ENCODE measurements at places on chromosomes 4 and X.
A peak's percentile ranks its signal among the peaks of the same experiment; 100 is the strongest.

GRCh38 chr4:26020881-26021280 is 106.9 kb downstream of the SMIM20 start:
- no peak for DNase-seq

DNA sequence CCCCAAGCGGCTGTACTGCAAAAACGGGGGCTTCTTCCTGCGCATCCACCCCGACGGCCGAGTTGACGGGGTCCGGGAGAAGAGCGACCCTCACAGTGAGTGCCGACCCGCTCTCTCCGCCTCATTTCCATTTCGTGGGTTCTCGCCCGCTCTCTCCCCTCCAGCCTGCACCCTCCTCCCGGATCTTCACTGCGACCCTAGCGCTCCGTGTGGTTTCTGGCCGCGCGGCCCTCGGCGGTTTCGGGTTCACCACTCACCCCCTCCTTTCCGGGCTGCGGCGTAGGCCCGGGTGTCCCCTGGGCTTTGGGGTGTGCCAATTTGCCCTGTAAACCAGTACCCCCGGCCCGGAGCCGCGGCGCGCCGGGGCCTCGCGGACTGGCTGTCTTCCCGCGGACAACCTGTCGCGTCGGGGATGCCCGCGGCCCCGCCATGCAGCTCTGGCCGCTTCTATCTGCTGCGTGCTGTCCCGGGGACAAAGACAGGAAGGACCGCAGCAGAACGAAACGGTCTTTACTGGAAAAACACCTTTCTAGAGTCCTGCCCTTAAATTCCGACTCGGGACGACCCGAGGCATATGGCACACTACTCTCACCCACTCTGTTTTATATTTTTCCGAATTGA is 737 bp downstream of the FGF2 start:
- DNase-seq, result peak; percentile 31

GRCh38 chr4:109248322-109248900 is 54.0 kb downstream of the COL25A1 start:
- no peak for DNase-seq

DNA sequence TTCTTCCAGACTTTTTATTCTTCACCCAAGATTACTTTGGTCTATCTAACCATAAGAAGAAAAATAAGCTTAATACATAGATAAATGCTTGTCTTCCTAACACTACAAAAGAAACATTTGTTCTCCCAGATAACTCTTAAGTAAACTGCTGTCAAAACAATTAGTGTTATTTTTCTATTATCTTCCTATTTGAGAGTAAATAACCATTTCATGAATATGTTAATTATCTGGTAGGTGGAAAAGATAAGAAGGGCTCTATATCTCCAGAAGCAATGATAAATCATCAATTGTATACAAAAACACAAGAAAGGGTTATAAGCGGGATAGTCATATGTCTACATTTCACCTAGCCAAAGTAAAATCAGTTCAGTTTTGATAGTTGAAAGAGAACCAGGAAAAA is 180.4 kb downstream of the ZIC3 start:
- no peak for DNase-seq

- DNase-seq, result no peak
Observed at GRCh38 chr4:169236078-169236477, 34.7 kb downstream of the SH3RF1 start.

- DNase-seq, result no peak
Observed at GRCh38 chr4:38189445-38189844, 229.2 kb downstream of the PTTG2 start.

GRCh38 chrX:68757731-68758130 is 71.1 kb upstream of the EFNB1 start:
- DNase-seq, result no peak

DNA sequence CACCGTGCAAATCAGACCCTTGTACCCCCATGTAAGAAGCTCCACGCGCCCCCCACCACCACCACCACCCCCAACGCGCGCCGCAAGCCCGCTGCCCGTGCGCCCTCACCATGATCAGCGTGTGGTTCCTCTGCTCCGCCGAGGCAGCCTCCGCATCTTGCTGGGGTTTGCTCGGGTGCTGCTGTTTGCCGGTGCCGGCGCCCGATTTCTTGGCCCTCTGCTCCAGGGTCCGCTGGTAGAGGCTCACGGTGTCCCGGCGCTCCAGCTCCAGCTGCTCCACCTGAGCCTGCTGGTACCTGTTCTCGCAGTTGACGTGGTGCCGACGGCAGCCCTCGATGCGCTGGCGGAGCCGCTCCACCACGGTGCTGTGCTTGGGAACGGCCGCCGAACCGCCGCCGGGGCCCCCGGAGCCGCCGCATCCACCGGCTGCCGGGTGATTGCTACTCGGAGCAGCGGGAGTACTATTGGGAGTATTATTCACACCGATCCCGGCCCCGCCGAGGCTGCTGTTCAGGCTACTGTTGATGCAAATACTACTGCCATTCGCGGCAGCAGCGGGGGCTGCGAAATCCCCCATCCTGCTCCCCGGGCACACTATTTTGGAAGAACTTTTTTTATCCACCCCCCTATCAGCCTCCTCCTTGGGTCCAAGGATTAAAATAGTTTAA is 1.1 kb downstream of the MAML3 start:
- peak; percentile 41 for DNase-seq

- no peak for DNase-seq
Observed at GRCh38 chr4:113646442-113646822, 115.1 kb downstream of the CAMK2D start.

- DNase-seq, result no peak
Observed at GRCh38 chr4:52751487-52751911, 274 bp upstream of the ERVMER34-1 start.

Data from CD4-positive, alpha-beta memory T cell (primary cell).